ENCODE measurements at places on chromosomes 16 and 17.

GRCh38 chr17:70644096-70644495 lies 474.8 kb downstream of the KCNJ2 start:
- DNase-seq, result no peak

- DNase-seq, result no peak
Observed at GRCh38 chr16:20382202-20382948, 22.2 kb downstream of the PDILT start.

DNA sequence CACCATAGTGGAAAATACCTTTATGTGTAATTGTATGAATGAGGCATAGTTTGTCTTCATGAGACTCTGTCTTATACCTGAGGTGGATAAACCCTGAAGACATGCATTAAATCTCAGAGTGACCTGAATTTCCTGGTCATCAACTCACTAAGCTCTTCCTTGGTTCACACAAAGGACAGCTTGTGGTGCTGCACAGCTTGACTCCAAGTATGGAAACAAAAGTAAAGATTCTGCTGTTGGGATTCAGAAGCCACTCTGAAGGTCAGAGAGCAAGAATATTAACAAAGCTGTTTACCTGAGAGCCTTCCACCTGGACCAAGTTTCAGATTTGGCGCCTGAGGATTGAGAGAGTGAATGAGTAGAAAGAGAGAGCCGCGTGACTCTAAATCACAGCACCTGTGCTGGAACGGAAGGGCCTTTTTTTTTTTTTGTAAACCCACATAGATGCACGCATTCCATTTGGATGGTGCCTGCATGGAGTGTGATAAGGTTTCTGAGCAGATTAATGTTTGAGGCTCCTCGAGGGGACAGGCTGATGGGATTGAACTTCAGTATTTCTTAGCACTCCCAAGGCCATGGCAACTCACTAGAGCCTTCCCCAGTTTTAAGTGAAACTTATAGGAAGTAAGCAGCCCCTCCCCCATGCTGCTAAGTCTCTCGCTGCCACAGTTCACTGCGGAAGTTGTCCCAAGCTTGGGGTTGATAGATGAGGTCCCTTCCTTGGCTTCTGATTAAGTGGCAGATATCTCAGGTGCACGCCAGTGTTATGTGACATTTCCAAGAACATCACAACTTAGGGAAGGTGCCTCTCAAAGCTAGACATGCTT lies 28.7 kb downstream of the CALB2 start:
- DNase-seq, result no peak

DNA sequence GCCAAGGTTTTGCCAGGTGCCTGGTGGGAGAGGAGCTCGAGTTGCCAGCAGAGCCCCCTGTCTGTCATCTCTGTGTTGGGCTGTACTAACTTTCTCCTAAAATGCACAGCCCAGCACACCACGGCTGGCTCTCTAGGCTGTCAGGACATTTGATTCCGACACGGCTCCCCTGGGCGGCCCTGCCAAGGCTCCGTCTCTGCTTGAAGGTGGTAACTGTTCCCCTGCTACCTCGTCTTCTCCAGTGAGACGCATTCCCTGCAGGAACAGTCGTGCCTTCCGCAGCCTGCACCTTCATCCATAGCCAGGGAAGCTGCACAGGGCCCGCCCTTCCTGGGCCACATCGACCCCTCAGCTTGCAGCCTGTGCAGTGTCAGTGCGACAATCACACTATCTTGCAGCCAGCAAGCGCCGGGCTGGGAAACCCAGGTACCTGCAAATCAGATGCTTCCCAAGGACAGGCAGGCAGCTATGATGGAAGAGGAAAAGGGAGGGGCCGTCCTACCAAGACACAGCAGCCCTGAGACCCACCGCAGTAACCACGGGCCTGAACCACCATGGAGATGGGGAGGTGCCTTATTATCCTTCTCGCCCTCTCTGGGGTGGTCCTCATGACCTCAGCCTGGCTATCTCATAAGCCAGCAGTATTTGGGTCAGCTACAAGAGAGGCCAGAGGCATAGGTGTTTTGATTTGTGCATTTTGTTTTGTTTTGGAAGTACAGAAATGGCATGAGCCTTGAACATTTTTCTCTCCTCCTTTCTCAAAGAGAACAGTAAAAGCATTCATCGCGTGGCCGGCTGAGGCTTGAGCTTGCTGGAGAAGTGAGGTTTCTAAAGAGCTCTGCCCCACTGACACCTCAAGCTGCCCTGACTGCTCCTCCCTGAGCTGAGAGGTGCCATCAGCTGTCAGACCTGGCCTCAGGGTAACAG lies 361.7 kb upstream of the TNRC6C start:
- no peak for DNase-seq

DNA sequence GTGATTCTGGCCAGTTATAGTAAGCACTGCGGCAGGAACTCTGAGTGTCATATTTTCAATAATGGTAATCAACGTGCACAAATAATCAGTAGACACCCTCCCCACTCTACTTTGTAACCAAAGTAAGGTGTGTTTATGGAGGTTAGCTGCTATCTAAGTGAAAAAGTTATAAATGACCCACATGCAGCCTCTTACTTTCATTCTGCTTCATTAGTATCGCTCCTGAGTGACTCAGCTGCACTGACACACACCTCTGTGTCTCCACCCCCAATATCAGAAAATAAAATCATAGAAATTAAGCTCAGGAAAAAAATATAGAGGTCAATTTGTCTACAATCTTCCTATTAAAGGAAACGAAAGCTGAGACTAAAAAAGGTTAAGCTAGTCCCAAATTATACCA lies 64.1 kb upstream of the TRAP1 start:
- no peak for DNase-seq

DNA sequence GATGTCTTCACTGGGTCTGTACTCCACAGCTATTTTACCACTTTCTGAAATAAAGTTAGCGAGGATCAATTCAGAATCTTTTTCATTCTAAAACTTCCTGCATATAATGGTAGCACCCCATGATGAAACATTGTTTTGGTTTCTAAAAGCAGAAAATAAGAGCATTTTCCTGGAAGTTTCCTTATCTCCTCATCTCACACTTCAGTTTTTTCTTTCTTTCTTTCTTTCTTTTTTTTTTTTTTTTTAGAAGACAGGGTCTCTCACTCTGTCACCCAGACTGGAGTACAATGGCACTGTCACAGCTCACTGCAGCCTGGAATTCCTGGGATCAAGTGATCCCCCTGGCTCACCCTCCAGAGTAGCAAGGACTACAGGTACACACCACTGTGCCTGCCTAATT lies 10.3 kb downstream of the RDM1 start:
- no peak for DNase-seq

GRCh38 chr16:58366247-58367031 lies 25.8 kb upstream of the GINS3 start:
- DNase-seq, result no peak
